RWPE2 (cell line): ENCODE measurements at places on chromosomes 5 and 9.

GRCh38 chr9:124037790-124038189, 26.2 kb downstream of the LHX2 start:
- no peaks in the 10 kb centered on the region for H3K36me3 ChIP-seq
- no peaks in the 10 kb centered on the region for H3K4me1 ChIP-seq
- peaks cover 12% of the 10 kb centered on the region for H3K27me3 ChIP-seq

DNA sequence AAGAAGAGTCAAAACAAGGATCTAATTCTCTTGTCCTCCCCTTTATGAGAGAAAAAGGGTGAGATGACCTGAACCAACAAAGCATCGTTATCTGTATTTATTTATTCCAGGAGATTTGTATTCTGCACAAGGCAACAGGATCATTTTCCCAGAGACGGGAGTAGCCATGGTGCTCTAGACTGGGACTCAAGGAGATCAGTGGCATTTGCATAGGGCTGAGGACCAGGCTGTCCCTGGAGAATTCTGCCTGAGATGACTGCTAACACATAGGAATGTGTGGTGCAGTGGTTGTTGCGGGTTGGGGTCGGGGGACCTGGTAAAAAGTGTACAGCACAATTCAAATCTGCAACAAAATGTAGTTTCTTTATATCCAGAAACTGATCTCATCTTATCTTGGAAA, 22.3 kb upstream of the ZNF474 start:
- no peaks in the 10 kb centered on the region for H3K36me3 ChIP-seq
- H3K4me1 ChIP-seq, result no peaks in the 10 kb centered on the region
- no peaks in the 10 kb centered on the region for H3K27me3 ChIP-seq
- no peak for DNase-seq
- H3K27ac ChIP-seq, result no peak overlapping the region
- no peak overlapping the region for H3K4me3 ChIP-seq

GRCh38 chr5:155833287-155833686, 493.7 kb upstream of the SGCD start:
- no peak overlapping the region for H3K27ac ChIP-seq
- H3K4me1 ChIP-seq, result no peaks in the 10 kb centered on the region
- H3K36me3 ChIP-seq, result no peaks in the 10 kb centered on the region
- no peak for DNase-seq

DNA sequence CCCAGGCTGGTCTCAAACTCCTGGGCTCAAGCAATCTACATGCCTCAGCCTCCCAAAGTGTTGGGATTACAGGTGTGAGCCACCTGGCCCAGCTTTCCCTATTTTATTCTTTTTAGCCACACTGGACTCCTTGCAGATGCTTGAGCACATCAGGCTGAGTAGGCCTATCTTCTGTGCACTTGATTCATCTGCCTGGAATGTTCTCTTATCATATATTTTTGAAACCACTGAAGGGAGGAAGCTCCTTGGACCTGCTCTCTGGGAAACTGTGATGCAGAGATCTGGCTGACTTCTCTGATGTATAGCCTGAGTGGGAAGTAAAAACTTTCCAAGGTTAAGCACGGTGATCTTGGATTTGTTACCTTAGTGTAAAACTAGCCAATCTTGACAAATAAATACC, 6.5 kb upstream of the MAT2B start:
- H3K36me3 ChIP-seq, result no peaks in the 10 kb centered on the region
- no peaks in the 10 kb centered on the region for H3K27me3 ChIP-seq
- DNase-seq, result no peak
- H3K27ac ChIP-seq, result no peak overlapping the region
- H3K4me3 ChIP-seq, result no peak overlapping the region
- H3K4me1 ChIP-seq, result peaks cover 5% of the 10 kb centered on the region

DNA sequence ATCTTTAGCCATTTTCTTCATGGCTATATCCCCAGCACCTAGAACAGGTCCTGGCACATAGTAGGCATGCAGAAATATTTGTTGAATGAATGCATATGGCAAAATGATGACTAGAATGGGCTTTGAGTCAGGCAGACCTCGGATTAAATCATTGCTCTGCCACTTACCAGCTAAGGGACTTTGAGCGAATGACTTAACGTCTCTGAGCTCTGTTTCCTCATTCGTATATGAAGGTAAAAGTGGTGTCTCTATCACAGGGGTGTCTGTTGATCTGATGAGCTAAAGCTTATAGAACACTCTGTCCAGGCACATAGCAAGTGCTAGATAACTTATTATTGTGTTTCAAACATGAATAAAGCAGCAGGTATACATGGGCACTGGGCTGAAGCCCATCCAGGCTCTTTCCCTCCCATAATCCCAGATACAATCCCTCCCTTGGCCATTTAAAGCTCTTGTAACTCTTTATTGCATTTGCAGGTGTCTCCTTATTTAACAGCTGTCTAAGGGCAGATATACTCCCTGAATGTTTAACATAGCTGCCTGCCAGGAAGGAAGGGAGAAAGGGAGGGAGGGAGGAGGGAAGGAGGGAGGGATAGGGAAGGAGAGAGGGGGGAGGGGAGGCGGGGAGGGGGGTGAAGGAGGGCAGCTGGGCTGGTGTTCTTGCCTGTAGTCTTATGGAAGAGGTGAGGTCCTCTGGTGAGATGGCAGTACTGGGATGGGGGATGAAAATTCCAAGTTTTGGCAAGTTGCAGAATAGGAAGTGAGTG, 23.2 kb upstream of the STXBP1 start:
- no peak for DNase-seq
- no peaks in the 10 kb centered on the region for H3K27me3 ChIP-seq
- H3K27ac ChIP-seq, result no peak overlapping the region
- no peak overlapping the region for H3K4me3 ChIP-seq
